ENCODE measurements at places on chromosomes 13 and 19.

GRCh38 chr13:34044660-34045080 is 226.7 kb downstream of the RFC3 start:
- no peak for DNase-seq

GRCh38 chr19:5667751-5668271 is 12.5 kb downstream of the MICOS13 start:
- DNase-seq: no peak

GRCh38 chr19:6246174-6247006 is 33.4 kb downstream of the MLLT1 start:
- no peak for DNase-seq

DNA sequence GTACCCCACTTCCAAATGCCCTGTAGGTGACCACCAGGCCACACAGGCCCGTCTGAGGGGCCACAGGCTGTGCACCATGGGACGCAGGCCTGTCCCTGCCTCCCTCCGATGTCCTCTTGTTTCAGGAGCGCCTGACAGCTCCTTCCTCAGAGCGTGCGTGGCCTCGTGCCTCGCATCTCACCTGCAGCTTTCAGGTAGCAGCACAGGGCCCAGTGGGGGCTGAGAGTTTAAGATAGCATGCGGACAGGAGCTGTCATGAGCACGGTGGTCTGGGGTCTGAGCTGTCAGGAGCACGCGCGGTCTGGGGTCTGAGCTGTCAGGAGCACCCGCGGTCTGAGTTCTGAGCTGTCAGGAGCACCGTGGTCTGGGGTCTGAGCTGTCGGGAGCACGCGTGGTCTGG is 40.1 kb downstream of the GAS6 start:
- DNase-seq: no peak

- no peak for DNase-seq
Observed at GRCh38 chr19:10683064-10683426, 18.2 kb upstream of the QTRT1 start.

DNA sequence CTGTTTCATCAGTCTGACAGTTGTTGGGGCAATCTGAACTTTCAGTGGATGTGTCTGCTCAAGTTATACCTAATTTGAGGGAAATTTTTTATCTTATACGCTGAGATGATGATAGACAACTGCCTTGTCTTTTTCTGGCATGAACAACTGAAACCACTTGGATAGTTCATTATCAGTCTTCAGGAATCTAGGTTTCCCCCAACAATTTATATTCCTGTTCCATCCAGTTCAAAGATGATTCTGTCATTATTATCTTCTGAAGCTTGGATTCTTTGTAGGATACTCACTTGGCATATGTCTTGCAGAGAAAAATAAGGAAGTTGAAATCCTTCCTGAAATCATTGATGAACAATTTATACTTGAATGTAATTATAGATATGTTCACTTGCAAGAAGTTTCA is 193.7 kb downstream of the LMO7 start:
- no peak for DNase-seq

DNA sequence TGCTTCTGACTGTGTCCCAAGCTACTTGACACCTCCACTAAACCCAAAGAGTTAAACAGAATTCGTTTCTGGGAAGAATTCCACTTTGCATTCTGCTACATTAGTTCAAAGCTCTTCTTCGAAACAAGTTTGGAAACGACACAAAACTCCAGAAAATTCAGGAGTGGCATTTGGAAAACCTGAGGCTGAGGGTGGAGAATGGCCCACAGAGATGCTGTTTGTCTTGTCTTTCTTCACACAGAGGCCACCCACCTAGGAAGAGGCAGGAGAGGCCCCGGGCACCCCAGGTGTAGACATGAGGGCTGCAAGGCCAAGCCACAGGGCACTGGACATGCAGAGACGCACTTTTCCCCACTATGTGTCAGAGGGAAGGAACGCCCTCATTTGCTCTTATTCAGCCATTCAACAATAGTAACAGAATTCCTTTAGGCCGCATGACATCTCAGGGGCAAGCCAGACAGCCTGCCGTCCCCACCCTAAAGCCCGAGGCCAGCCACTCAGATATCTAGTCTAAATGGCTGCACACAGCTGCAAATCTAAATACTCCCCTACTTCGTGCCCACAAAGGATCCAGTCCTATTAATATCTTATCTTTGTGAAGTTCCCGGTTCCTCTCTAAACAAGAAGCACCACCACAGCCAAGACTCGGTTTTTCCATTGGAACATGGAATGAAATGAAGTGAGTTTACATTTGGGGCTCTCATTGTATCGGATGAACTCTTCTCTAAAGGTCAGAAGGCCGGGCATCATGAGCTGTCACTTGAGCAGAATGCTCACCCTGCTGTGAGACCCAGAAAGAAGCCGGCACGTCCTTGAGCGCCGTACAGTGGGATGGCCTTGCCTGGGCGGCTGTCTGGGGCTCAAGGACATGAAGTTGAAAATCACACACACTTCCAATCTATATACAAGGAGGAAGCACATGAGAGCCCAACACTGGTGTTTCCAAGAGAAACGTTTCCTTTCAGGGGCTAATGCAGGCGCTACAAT is 19.8 kb downstream of the COL4A1 start:
- DNase-seq: no peak

DNA sequence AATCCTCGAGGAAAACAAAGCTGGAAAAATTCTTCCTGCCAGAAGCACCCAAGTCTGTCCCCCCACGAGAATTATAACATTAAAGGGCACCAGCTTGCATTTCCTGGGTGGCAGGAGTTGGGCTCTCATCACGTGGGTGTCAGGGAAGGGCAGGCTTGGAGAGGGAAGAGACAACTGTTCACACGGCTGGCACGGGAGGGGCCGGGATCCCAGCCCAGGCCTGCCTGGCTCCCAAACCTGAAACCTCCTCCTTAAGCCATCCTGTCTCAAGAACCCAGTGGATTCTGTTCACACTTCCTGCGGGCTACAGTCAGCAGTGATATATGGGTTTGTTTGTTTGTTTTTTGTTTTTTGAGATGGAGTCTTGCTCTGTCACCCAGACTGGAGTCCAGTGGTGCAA is 12.2 kb downstream of the GRIK5 start:
- no peak for DNase-seq

GRCh38 chr19:49643466-49643865 is 1.5 kb downstream of the SCAF1 start:
- DNase-seq: no peak

- no peak for DNase-seq
Observed at GRCh38 chr13:89163096-89163495, 1491.9 kb downstream of the SLITRK5 start.

GRCh38 chr13:21742096-21742495 is 71.2 kb downstream of the FGF9 start:
- DNase-seq: no peak

DNA sequence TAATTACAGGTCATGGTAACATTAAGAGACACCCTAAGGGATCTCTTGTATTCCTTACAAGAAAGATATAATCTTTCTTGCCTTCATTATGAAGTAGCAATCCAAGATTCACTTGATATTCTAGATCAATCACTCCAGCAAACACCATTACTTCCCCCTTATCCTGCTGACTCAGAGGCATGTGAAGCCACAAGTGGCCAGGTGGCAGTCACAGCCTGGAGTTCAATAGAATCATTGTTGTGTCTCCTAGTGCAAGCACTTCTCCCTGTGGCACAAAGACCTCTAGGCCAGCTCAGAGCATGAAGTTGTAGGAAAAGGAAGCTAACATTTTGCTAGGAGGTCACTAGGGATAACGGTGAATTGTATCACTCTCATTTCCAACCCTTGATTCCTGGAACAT is 864.3 kb upstream of the ATXN8OS start:
- no peak for DNase-seq

DNA sequence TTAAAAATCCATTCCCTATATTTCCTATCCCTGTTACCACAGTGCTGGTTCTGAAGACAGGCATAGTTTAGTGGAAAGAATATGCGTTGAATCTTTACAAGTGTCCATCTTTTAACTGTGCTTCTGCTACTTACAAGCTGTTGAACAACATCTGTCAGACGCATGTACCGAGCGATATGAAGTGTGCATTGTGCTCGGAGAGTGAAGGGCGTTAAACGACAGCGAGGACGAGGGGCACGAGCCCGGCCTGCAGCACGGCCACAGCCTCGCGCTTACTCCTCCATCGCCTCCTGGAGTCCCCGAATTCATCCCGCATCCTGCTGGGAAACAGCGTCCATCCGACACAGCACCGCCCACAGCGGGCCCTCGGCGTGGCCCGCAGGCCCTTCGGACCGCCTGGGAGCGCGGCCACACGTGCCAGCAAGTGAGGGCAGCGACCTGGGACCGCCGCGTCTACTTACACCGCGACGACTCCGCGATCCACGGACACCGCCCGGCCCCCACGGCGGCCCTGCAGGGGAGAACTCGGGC is 514 bp downstream of the PCID2 start:
- DNase-seq: no peak

DNA sequence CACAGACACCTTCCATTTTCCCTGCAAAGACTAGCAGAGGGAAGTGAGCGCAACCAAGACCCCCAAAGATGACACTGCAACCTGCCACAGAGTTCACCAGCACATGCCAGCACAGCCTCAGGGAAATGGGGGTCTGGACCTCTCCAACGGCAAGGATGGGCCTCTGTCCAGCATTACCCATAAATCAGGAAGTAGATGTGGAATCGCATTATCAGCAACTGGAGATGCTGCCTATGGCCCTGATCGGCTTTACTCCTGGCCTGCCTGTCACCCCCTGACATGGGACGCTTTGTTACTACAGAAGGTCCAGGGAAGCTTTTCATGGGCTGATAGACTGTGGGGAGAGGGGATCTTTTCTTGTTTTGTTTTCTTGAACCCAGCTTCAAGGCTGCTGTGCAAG is 41.4 kb upstream of the POU2F2 start:
- DNase-seq: no peak

- no peak for DNase-seq
Observed at GRCh38 chr13:28410096-28410495, 84.8 kb downstream of the FLT1 start.

GRCh38 chr19:5615756-5616327 is 6.7 kb downstream of the SAFB2 start:
- no peak for DNase-seq

DNA sequence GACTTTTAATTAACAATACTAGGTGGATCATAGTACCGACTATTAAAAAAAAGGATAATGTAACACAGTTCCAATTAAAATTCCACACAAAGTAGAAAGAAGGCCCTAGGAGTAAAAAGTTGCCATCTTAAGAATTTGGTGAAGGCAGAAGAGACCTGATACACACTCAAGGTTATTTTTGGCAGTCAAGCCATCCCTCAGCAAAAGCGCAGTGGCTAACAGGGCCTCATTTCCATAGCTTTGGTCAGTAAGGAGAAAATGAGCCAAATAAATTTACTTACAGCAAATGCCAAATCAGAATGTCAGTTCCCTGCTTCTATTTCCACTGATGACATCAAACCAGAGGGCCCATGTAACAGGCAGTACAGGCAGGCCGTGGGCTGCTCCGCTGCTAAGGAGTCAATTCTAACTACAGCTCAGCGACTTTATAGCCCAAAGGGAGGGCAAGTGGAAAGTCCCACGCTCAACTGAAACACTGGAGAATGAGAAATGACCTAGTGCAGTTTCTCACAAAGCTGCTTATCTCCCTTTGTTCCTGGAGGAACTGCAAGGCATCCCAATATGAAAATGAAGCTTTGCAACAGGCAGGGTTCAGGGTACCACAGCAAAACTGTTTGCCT is 6.3 kb downstream of the ARGLU1 start:
- DNase-seq: peak; percentile 12
